Activated T-helper 1 cell treated with anti-CD3 and anti-CD28 coated beads, Interleukin-2, amount 50 U/mL, for 16 hours (primary cell): ENCODE measurements at places on chromosomes 6 and 20.

DNA sequence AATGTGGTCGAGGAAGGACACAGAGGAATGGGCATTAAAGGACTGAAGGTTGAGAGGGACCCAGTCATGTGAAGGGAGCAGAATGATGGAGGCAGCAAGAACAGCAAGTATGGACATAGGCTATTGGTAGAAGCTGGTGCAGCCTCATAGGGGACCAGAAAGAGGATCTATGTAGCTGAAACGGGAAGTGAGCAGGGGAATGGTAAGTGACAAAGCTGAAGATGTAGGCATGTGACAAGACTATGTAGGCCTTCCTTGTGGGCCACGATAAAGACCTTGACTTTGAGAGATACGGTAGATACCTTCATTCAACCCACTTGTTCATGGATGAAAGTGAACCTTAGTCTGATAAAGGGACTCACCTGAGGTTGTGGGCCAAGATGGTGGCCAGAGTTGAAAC, 3.5 kb downstream of the CTNNBL1 start:
- no peak for DNase-seq

- no peak for DNase-seq
Observed at GRCh38 chr20:23146857-23147637, 60.9 kb upstream of the CD93 start.

- no peak for DNase-seq
Observed at GRCh38 chr6:165636402-165637048, 26.5 kb downstream of the PDE10A start.

GRCh38 chr6:20338156-20338555, 63.5 kb upstream of the E2F3 start:
- no peak for DNase-seq

DNA sequence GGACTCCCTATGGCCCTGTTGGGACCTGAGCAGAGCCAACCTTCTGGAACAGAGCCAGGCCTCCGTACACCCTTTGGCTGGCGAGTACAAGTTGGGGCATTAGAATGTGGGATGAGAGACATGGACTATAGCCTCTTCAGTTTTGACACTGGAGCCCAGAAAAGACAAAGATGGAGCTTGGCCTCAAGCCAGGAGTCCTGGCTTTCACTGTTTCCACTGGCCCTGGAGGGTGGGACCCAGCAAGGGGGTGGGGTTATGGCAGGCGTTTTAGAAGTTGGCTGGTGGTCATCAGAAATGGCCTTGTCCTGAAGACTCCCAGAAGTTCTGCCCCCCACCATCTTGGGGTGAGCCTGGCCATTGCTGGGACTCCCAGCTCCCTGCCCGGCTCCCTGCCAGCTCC, 21.8 kb downstream of the ITPR3 start:
- no peak for DNase-seq

DNA sequence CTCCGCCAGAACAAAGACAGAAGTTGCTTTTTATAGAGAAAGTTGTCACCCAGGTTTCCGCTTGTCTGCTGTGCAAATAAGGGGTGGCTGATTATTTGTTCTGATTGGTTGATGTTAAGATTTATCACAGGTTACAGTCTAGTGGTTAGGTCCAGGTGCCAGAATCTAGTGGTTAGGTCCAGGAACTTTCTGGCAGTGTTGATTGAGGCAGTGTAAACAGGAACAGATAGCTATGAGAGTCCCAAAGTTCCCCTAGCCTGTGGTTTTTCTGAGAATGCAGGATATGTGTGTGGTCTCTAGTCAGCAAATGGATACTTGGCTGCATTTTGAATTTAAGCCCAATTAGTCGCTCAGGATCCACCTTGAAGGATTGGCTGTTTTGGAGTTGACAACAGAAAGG, 148.0 kb downstream of the TMEM200A start:
- no peak for DNase-seq

DNA sequence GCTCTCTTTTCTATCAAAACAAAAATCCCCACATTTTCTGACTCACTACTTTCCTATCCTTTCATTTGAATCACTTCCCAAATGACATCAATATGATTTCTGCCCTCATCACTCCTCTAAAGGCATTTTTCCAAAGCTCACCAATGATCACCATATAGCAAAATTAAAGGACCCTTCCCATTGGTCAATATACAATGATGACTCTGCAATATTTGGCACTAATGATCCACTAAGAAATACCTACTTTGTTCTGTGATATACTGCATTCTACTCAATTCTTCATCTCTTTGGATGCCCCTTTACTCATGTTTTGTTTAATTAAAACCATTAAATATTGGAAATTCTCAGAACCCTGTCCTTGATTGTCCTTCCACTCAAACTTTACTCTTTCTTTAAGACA, 200.3 kb upstream of the PTCHD4 start:
- DNase-seq, result no peak

DNA sequence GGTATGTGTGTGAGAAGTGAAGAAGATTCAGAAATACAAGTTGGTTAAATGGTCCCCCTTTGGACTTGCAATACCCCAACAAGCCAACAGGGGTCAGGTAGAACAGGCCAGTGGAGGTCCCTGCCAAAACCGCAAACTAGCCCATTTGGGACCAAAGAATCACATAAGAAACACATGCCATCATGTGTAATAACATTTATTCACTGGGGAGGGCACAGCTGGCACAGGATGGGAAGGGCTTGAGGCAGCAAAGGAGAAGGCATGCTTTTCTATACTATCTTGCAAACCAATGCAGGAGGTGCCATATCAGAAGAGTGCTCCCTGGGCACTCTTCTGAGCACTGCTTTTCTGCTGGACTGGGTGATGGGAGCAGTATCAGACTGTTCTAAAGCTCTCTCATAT, 116.1 kb upstream of the TRAF3IP2 start:
- DNase-seq, result no peak

DNA sequence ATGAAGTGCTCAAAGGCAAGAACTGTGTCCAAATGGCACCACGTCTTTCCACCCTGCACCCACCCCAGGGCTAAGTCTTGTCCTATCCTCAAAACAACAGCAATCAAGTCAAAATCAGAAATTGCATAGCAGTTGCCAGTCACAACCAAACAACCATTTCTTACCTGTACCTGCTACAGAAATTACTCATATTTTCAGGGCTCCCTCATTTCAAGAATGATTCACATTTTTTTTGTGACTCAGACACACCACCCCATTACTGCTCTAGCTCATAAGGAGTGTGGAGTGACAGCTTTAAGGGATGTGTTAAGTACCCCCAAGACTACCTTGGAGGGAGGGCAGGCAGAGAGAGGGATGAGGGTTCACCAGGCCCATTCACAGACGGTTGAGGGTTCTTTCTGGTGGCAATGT, 111.7 kb downstream of the TRERF1 start:
- peak; percentile 29 for DNase-seq

GRCh38 chr6:25309886-25310285, 30.7 kb downstream of the CARMIL1 start:
- no peak for DNase-seq

DNA sequence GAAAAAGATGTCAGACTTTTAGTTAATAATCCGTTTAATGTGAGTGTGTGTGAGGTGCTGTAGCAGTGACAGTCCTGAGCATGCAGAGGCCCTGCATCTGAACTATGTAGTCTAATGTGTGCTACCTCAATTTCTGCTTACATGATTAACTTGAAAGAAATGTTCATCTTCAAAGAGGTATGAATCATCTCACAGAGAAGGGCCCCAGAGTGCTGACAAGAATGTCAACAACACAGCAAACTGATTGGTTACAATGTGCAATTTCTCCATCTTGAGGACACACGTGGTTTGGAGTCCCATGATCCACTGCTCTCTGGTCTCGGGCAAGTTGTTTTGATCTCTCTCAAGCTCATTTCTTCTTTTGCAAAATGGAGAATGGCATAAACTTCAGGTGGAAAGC, 61.7 kb upstream of the EMILIN3 start:
- no peak for DNase-seq

DNA sequence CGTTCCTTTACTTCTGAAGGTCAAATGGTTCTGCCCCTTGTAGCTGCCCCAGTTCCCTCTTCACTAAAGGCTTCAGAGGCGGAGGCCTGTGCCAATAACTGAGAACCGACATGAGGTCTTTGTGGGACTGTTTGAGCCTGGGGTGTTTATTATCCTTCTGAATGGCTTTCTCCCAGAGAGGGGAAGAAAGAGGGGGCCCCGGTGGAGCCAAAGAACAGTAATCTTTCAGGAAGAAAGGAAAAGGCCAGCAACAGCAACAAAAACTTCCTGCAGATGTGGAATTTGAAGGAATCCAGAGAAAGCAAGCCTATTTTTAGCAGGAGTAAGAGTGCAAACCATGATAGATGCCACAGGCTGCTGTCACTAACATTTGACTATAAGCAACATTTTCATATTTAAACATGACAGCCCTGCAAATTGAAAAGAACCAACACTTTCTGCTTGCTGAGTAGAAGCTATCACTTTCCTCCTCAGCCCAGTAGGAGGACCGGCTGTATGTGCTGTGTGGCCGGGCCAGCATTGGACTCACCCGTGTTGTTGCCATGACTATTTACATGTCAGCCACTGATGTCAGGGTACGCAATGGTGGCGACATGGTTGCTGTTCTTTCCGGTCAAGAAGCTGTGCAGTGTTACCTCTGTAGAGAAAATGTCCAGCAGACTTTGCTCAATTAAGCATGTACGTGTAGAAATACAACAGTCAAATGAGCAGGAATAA, 121.3 kb downstream of the SOBP start:
- DNase-seq, result no peak

GRCh38 chr20:39853636-39854035, 835.4 kb downstream of the MAFB start:
- DNase-seq, result no peak

- no peak for DNase-seq
Observed at GRCh38 chr6:42125231-42125630, 17.2 kb downstream of the C6orf132 start.

DNA sequence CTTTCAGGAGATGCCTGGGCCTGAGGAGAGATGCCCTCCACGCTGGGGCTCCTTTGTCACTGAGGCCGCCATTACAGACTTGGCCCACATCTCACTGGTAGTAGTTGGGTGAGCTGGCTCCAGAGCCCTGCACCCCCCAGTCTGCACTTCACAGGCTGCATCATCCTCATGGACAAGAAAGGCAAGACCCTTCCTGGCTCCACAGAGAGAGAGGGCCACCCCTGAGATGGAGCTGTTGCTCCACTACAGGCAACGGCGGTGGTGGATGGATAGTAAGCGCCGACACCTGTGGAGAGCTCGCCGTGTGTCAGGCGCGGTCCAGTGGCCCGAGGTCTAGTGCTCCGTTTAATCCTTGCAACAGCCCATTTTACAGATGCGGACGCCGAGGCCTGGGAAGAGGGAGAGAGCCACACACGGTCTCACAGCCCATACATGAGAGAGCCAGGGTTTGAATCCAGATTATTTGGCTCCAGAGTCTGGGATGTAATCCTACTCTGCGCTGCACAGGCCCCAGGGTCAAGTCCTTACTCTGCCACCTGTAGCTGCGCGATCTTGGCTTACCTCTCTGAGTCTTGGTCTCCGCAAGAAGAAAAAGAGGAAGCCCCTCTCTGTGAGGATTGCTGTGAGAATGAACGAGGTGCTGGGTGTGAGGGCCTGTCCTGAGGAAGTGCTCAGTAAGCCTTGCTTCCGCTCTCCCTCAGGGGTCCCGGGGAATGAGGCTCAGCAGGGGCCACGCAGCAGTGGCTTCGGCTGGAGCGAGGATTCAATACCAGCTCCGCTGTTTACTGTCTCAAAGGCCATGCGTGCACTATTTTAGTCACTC, 34.5 kb downstream of the SPDEF start:
- DNase-seq, result no peak

- DNase-seq, result no peak
Observed at GRCh38 chr20:63155266-63156165, 60.4 kb downstream of the YTHDF1 start.

GRCh38 chr6:25731721-25732120, 22.8 kb upstream of the SLC17A4 start:
- DNase-seq, result no peak

DNA sequence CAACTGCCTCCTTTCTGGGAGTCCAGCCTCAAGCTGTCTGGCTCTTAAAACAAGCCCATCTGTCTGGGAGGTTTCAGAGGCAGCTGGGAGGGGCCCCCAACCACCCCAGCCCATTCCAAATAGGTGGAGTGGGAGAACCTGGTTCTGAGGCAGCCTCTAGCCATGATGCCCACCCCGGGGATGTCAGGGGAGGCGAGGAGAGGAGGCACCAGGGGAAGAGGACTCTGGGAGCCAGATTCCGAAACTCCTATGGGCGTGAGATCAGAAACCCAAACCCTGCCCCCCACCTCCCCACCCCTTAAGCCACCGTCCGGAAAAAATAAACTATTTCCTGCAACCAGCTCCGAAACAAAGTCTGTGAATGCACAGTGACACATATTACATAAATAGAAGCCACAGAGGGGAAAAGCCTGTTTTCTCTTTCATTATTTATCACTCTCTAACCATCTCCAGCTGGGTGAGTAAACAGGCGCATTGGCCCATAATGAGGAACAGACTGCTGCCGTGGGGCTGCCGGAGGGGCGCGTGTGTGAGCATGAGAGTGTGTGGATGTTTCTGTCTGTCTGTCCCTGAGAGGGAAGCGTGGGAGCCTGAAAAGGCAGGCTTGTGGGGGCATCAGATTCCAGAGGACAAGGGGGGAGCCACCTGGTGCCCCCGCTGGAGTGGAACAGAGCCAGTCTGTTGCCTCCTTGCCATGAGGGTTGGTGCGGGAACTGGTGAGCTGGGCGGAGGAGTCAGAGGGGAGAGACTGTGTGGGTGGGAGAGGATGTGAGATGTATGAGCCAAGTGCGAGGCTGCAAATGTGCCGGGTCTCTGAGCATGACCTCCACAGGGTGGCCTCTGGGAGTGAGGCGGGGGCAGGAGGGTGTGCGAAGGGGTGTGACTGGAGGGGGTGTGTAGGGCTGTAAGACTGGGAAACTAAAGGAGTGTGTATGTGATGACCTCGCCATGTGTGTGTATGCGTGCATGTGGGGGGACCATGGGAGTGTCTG, 14.3 kb upstream of the FOXP4 start:
- DNase-seq, result peak; percentile 58

GRCh38 chr20:8156235-8157079, 24.4 kb downstream of the PLCB1 start:
- DNase-seq, result no peak

DNA sequence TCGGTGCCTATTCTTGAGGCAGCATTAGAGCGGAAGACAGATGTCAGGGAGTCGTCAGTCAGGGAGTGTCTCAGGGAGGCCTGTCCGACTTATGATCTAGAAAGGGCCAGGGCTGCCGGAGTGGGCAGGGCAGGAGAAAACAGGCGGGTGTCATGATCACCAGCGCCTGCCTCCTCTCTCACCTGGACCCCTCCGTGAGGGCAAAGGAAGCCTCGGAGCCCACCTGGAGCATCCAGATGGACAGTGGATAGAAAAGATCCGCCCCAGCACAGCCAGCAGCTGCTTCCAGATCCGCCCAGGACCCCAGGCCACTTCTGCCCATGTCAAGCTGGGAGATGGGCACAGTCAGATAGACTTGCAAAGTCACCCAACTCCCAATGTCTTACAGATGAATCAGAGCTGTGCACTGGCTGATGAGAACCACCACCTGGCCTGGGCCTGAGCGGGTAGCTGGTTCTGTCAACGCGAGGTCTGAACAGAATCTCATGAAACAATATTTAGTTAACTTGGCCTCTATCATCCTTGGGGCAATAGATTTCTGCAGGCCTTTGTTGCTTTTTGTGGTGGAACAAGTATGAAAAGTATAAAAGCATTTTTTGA, 22.2 kb downstream of the PSMG4 start:
- no peak for DNase-seq
